Stimulated activated memory B cell treated with anti-CD40 and anti-IgM and Interleukin-4, amounts not matched to agents 10 μg/mL and 1 μg/mL and 100 μg/mL, for 72 hours (primary cell): ENCODE measurements at places on chromosomes 4 and X.

GRCh38 chrX:73581002-73581628 is 18.1 kb downstream of the CHIC1 start:
- no peak for ATAC-seq

GRCh38 chrX:153525451-153525850 is 8.0 kb downstream of the ATP2B3 start:
- no peak for ATAC-seq

- ATAC-seq: no peak
Measured at GRCh38 chrX:105759598-105759997, 62.7 kb upstream of the NRK start.

DNA sequence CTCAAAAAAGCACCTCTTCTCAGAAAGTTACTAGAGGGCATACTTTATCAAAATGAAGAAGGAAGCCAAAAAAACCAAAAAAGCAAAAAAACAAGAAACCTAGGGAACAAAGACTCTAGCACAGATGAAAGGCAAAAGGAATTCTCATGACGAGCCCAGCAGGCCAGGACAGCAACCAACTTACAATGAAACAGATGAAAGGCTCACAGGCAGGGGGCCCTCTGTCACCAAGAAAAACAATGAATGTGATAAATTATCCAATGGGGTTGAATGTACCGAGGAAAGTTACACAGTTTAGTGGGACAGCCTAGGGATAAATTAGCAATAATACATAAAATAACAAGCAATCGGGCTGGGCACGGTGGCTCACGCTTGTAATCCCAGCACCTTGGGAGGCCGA is 79.0 kb downstream of the GPR82 start:
- ATAC-seq: no peak

- no peak for ATAC-seq
Measured at GRCh38 chr4:74244049-74244448, 64.2 kb upstream of the EPGN start.

GRCh38 chrX:40109288-40110008 is 11.7 kb upstream of the BCOR start:
- ATAC-seq: no peak
